ENCODE measurements at places on chromosomes 2 and 18.

GRCh38 chr2:157911750-157912149 lies 35.6 kb upstream of the ACVR1 start:
- DNase-seq: no peak

- no peak for DNase-seq
Observed at GRCh38 chr2:196361606-196362326, 190.4 kb upstream of the STK17B start.

DNA sequence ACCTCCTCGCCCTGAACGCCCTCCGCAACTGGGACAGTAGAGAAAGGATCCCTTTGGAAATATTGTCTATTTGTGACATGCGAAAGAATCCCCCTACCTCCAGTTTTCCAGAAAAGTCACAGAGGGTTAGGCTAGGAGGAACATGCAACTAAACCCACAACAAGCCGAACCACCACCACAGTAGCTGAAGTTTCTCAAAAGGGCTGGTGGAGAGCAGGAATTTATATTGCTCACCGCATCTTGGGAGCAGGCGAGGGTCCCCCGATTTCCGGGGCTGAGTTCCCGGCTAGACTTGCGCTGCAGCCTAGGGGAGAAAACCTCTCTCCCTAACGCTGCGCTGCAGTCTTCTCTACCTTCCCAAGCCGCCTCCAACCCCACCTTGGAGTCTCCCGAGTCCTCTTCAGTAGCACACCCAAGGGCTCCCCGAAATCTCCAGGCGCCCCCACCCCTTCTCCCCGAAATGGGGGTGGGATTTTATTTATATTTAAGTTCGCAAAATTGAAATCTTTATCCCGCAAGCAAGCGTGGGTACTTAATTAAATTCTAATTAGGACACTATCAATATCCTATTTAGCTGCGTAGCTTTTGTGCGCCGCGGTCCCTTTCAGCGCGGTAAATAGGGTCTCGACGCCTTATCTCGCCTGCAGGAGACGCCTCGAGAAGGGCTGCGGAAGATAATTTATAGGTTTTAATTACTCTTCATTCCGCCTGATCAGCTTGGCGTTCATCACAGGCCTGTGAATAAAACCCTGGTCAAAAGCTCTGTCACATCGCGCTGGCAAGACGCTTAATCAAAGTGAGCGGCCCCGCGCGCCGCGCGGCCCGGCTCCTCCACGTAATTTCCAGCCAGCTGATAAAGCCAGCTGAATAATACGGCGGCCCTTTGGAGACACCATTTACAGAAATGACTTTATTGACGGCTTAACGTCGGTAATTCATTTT lies 2.0 kb upstream of the EN1 start:
- no peak for DNase-seq

GRCh38 chr18:57787068-57787685 lies 15.9 kb downstream of the ATP8B1 start:
- DNase-seq: no peak

DNA sequence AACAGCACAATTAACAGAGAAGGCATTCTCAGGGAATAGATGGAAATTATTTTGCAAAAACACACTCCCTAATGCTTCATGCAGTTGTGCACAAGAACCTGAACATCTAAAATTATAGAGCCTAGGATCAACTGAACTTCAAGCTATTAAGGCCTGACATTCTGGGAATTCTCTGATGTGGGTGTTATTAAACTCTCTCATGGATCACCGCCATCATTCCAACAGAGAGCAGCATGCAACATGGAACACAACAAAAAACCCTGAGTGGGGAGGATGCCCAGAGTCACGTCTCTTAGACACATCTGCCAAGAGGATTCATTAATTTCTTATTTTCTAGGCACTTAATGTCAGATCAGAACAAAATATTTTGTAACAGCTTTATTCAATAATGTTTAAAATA lies 543.8 kb downstream of the ERBB4 start:
- no peak for DNase-seq

DNA sequence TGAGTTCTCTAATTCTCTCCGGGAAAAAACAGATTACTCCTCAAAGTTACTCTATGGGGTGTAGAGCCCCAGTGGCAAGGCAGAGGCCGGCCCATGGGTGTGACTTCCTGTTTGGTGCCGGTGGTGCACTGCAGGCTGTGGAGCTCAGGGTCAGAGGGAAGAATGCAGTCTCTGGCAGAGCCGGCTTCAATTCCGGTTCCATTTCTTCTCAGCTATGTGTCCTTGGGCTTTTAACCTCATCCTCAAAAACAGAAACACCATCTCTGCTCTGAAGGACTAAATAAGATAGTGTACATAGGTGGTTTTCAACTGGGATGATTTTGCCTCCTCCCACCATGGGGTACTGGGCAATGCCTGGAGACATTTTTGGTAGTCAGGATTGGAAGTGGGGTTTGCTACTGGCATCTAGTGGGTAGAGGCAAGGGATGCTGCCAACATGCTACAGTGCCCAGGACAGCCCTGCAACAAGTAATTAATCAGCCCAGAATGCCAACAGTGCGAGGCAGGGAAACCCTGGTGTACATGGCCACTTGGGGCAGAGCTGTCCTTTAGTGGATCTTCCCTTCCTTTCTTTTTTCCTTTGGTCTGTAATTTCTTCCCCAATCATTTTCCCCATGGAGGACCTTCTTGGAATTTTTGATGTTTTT lies 81.2 kb downstream of the INSIG2 start:
- DNase-seq: no peak

DNA sequence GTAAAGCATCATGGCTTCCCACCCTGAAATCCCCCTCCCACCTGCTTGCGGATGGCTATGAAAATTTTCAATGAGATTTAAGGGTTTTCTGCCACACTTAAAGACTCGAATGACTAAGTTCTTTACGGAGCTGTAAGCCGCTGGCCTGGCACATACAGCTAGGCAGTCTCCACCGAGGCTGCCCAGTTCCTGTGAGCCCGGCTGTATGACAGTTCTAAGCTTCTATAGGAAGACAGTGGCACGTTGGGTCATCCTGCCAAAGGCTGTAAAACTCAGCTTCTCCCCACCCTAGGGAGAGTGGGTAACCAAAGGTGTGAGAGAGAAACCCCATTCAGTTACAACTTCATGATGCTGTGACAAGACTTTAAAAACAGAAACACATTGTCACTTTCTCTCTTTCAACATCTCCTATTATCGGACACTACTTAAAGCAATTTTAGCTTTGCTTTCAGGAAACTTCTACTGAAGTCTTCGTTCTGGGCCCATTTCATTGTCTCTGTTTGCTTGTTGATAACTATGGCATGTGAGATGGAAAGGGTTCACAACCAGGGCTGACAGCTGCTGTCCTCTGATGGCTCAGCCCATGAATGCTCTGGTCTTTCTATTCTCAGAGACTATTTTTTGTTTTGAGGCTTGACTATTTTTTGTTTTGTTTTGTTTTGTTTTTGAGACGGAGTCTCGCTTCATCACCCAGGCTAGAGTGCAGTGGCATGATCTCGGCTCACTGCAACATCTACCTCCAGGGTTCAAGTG lies 7.1 kb downstream of the CASP8 start:
- no peak for DNase-seq
